ENCODE measurements at places on chromosomes 11 and 22.

DNA sequence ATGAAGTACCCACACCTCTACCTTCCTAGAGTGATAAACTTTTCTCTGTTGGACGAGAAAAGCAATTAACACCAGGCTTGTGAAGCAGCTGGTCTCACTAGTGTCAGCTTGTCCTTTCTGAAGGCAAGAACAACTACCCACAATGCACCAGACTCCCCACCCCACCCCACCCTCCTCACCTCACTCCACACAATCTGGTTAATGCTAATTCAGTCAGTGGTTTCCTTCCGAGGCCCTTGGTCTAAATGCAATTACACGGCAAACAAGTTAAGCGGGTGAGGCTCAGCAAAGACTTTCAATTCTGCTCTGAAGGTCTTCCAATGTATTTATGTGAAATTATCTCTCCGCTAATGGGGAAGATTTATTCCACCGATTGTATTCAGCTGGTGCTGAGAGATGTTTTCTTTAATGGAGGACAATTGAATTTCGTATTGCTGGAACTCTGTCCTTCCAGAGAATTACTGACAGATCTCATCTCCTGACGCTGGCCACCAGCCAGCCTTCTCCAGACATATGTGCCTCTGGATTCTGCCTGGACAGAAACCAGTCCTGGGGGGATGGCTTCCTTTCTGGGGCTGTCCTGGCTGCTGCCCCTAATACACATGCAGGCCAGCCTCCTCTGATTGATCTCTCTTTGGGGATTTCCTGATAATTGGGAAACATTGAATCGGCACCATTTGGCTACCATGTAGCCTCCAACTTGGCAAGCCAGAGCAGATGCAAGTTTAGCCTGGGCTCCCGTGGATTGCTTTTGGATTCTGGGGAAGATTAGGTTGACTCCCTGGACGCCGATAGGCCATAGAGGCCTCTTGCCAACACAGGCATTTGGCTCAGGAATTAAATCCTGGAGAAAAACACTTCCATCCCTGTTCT, 165.8 kb upstream of the NARS2 start:
- DNase-seq: no peak

- no peak for DNase-seq
Measured at GRCh38 chr11:17740649-17741235, 6.2 kb downstream of the KCNC1 start.

GRCh38 chr11:93059117-93059957, 89.9 kb downstream of the MTNR1B start:
- DNase-seq: peak; percentile 85

DNA sequence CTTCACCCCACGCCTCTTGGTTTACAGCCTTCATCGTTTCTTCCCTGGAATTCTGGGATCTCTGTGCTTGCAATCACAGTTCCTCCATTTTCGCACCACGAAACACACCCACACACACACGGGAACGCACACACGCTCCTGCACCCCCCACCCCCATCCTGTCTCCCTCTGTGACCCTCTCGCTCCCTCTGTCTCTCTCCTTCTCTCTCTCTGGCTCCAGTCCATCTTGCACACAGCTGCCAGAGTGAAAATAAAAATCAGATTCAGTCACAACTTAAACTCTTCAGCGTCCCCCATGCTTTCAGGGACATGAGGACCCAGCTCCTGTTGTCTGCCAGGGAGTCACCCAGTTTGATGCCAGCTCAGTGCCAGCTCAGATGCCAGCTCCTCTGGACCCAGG, 3.0 kb downstream of the GAL start:
- DNase-seq: no peak
